ENCODE measurements at places on chromosomes 6 and 20.

DNA sequence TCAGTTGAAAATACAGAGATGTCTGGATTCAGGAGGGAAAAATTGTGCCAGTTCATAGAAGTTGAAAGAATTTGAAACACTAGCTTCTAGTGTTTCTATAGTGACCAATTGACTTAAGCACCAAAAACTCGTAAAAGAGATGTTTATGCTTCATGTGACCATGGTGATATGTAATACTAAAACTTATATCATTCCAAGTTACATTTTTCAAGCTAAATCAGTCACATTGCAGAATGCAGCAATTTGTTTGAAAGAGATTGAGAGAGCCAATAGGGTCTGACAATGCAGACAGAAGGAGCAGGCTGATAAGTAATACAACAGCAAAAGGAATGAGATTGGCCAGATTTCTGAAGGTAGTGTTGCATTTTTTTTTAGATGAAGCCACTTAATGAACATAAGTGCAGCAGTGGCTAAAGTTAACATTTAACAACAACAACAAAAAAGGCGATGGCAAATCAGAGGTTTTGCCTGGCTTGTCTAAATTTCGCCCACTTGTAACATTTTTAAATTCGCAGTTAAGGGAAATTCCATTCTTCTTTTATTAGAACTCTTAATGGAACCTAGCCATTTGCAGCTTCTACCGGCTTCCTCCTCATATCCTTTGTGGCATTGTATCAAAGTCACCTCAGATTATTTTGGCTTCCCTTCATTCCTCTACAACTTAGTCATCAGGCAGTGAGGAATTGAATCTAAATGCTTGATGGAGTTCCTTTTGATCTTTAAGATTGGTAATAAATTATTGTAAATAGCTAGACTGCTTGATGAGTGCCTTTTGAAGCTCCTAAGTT, 484.0 kb upstream of the SOX4 start:
- H3K27ac ChIP-seq = peak overlapping the region; percentile 30
- no peaks in the 10 kb centered on the region for H3K27me3 ChIP-seq
- no peak for DNase-seq
- H3K4me1 ChIP-seq = no peaks in the 10 kb centered on the region
- no peaks in the 10 kb centered on the region for H3K36me3 ChIP-seq

GRCh38 chr6:48928937-48929336, 534.1 kb downstream of the MMUT start:
- no peaks in the 10 kb centered on the region for H3K4me1 ChIP-seq
- no peaks in the 10 kb centered on the region for H3K27me3 ChIP-seq
- no peak for DNase-seq
- H3K4me3 ChIP-seq = no peak overlapping the region

- H3K36me3 ChIP-seq = no peaks in the 10 kb centered on the region
- H3K27ac ChIP-seq = no peak overlapping the region
- DNase-seq = no peak
- H3K4me1 ChIP-seq = no peaks in the 10 kb centered on the region
- no peaks in the 10 kb centered on the region for H3K27me3 ChIP-seq
Measured at GRCh38 chr6:97030431-97030830, 105.9 kb downstream of the KLHL32 start.

DNA sequence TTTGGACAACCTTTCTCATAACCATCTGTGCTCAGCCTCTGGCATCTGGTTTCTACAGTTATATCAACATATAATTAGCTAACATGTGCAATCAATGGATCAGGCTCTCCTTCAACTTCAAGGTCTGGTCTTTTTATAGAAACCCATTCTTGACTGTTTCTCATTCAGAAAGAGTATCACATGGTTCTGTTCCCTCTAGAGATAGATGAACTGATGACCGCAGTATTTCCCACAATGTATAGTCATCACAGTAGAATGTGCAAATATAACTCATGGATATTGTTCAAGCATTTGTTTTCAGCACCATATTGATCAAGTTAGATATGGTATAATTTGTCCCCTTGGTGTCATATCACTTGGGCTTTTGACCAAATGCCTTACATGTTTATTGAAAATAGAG, 656.2 kb downstream of the FRK start:
- no peaks in the 10 kb centered on the region for H3K27me3 ChIP-seq
- H3K4me3 ChIP-seq = no peak overlapping the region
- DNase-seq = no peak
- H3K27ac ChIP-seq = no peak overlapping the region
- H3K36me3 ChIP-seq = no peaks in the 10 kb centered on the region

DNA sequence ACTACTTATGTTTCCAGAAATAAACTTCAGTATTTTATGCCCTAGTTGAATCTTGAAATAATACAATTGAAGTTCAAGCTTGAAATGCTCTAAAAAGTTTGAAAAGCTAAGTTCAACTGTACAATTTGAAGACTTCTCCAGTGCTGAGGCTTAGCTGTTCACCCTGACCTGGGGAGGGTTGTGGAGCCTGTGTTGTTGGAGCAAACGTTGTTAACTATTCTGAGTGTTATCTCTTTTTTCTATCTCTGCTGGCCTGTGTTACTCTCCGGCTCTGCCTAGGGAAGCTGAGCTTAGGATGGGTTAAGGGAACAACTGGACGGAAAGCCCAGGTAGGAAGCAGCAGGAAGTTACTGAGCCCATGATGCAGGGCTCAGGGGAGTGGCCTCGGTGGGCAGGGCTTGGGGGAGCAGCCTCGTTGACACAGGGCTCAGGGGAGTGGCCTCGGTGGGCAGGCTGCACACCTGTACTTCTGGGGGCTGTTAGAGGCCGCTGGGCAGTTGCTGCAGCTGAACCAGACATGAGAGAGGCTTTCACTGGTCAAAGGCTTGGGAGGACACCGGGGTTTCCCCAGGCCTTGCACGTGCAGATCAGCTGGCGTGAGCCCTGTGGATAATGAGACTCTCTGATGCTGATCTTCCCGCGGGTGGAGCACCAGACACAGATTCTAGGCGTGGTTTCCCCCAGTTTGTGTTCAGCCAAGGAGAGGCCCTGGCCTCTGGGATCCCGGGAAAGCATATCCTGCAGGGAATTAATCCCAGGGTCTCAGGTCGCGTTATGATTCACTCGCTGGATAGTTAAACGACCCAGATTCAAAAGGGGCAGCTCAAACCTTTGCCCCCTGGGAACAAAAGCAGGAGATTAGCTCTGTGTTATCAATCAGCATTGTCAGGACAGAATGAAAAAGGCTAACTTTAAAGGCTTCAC, 58.9 kb downstream of the ERMARD start:
- no peak overlapping the region for H3K27ac ChIP-seq
- H3K4me3 ChIP-seq = no peak overlapping the region
- H3K36me3 ChIP-seq = no peaks in the 10 kb centered on the region
- H3K27me3 ChIP-seq = no peaks in the 10 kb centered on the region
- DNase-seq = no peak
- no peaks in the 10 kb centered on the region for H3K4me1 ChIP-seq

- H3K4me3 ChIP-seq = no peak overlapping the region
- H3K36me3 ChIP-seq = no peaks in the 10 kb centered on the region
- H3K27ac ChIP-seq = no peak overlapping the region
- no peaks in the 10 kb centered on the region for H3K27me3 ChIP-seq
- H3K4me1 ChIP-seq = no peaks in the 10 kb centered on the region
Measured at GRCh38 chr20:23455639-23456038, 3.0 kb upstream of the CST11 start.

DNA sequence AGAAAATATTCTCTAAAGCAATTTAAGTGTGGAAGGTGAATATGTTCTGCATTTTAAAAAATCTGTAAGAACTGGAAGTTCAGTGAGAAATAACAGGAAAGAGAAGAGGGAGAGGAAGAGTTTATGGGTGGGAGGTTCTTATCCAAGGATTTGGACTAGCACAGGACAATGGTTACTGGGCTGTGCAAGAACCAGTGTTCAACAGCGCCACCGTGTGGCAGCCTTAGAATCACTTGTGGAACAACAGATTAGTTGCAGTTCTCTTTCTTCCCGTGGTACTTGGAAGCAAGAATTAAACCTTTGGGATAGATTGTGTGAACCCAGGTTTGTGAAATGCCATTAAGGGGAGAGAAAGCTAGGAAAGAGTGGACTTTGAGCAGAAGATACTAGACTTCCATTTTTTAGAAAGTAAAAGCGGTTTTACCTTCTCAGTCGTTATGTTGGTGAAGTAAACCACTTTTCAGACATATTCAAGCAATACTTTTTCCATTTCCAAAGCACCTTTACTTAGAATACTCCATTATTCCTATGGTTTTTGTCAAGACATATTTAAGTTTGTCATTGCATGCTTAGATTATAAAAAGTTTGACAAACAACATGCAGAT, 436.7 kb downstream of the RNF144B start:
- no peaks in the 10 kb centered on the region for H3K36me3 ChIP-seq
- H3K4me3 ChIP-seq = no peak overlapping the region
- H3K4me1 ChIP-seq = no peaks in the 10 kb centered on the region

GRCh38 chr6:33746651-33747100, at the start of gene IP6K3:
TSS of gene IP6K3 (minus strand) at chr6:33746905. CDS start at chr6:33735476, 11,429 bp downstream.
- no peak for DNase-seq
- peaks cover 5% of the 10 kb centered on the region for H3K4me1 ChIP-seq
- no peaks in the 10 kb centered on the region for H3K36me3 ChIP-seq
- peak within 1 kb of the TSS; percentile 35 for H3K27ac ChIP-seq
- no peak within 1 kb of the TSS for H3K4me3 ChIP-seq
- H3K27me3 ChIP-seq = no peaks in the 10 kb centered on the region

- H3K4me1 ChIP-seq = no peaks in the 10 kb centered on the region
- no peak for DNase-seq
- H3K27ac ChIP-seq = peak overlapping the region; percentile 2
- no peak overlapping the region for H3K4me3 ChIP-seq
- no peaks in the 10 kb centered on the region for H3K27me3 ChIP-seq
- no peaks in the 10 kb centered on the region for H3K36me3 ChIP-seq
Measured at GRCh38 chr6:22239261-22239921, 57.4 kb downstream of the PRL start.

- H3K4me1 ChIP-seq = no peaks in the 10 kb centered on the region
- peaks cover 45% of the 10 kb centered on the region for H3K27me3 ChIP-seq
- no peaks in the 10 kb centered on the region for H3K36me3 ChIP-seq
- H3K27ac ChIP-seq = no peak overlapping the region
Measured at GRCh38 chr20:5313916-5314315, 2.8 kb downstream of the PROKR2 start.

DNA sequence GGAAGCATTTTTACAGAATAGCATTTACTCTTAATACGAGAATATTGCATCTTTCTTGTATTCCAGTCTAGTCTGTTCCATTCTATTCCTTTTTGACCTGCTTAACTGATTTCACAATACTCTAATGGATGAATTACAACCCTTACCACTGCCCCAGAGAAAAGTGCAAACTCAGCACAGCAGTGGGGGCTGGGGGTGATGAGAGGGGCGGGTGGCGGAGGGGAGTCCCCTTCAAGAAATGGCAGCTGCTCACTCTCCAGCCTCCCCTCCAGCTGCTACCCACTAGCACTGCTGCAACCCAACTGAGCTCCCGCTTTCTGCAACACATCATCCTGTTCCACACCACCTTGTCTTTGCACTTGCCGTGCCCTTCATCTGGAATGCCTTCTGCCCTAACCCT, 30.1 kb downstream of the PIM1 start:
- no peak overlapping the region for H3K4me3 ChIP-seq
- no peak for DNase-seq
- H3K27me3 ChIP-seq = no peaks in the 10 kb centered on the region
- no peak overlapping the region for H3K27ac ChIP-seq
- H3K4me1 ChIP-seq = no peaks in the 10 kb centered on the region

DNA sequence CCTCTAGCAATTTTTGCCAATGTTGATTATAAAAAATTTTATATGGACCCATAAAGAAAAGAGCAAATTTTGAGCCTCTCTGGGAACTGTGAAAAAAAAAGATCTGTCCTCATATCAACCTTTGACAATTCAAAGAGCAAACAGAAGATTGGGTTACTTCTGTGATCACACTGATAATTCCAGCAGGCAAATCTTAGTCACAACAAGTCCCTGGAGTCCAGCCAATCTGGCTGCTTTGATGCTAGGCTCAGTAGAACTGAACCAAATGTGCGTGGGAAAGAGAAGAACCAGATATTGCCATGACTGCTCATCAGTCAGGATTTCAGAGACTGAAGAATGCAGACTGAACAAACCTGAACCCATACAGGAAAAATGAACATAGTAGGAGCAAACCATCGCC, 438.4 kb upstream of the FLRT3 start:
- peak; percentile 36 for DNase-seq
- no peaks in the 10 kb centered on the region for H3K4me1 ChIP-seq
- H3K4me3 ChIP-seq = no peak overlapping the region
- H3K36me3 ChIP-seq = no peaks in the 10 kb centered on the region

- H3K36me3 ChIP-seq = no peaks in the 10 kb centered on the region
- no peak for DNase-seq
- no peaks in the 10 kb centered on the region for H3K27me3 ChIP-seq
- peaks cover 13% of the 10 kb centered on the region for H3K4me1 ChIP-seq
- H3K4me3 ChIP-seq = peak overlapping the region; percentile 77
Measured at GRCh38 chr6:170291271-170292110, 613 bp upstream of the DLL1 start.

DNA sequence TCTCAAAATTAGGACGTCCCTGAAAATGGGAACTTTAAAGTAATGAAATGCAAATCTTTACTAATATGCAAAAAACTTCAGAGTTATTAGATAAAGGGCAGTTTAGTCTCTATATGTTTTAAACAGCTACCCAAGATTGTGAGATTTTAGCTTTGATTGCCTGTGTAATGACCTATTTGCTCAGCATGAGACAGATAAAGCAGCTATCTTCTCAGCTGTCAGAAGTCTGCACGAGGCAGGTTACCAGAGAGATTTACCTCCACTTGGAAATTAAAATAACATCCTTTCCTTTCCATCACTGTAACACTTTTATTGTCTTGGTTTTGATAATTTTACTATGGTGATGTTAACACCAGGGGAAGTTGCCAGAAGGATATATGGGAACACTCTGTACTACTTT, 436.6 kb upstream of the OPRM1 start:
- no peaks in the 10 kb centered on the region for H3K4me1 ChIP-seq
- no peaks in the 10 kb centered on the region for H3K27me3 ChIP-seq

GRCh38 chr20:38134427-38135270, 30.4 kb downstream of the TGM2 start:
- no peak for DNase-seq
- no peaks in the 10 kb centered on the region for H3K4me1 ChIP-seq
- H3K27me3 ChIP-seq = no peaks in the 10 kb centered on the region
- no peak overlapping the region for H3K4me3 ChIP-seq
- H3K36me3 ChIP-seq = no peaks in the 10 kb centered on the region

GRCh38 chr20:17541996-17542395, 10.8 kb upstream of the BFSP1 start:
- no peak overlapping the region for H3K4me3 ChIP-seq
- DNase-seq = no peak
- no peaks in the 10 kb centered on the region for H3K36me3 ChIP-seq
- H3K4me1 ChIP-seq = peaks cover 6% of the 10 kb centered on the region
- no peaks in the 10 kb centered on the region for H3K27me3 ChIP-seq

GRCh38 chr20:48392407-48393310, 435.1 kb downstream of the PREX1 start:
- no peaks in the 10 kb centered on the region for H3K4me1 ChIP-seq
- no peak overlapping the region for H3K27ac ChIP-seq
- H3K36me3 ChIP-seq = no peaks in the 10 kb centered on the region
- H3K4me3 ChIP-seq = no peak overlapping the region
- DNase-seq = no peak

- no peaks in the 10 kb centered on the region for H3K36me3 ChIP-seq
- H3K4me3 ChIP-seq = no peak overlapping the region
- no peaks in the 10 kb centered on the region for H3K27me3 ChIP-seq
- peaks cover 8% of the 10 kb centered on the region for H3K4me1 ChIP-seq
- peak overlapping the region; percentile 30 for H3K27ac ChIP-seq
Measured at GRCh38 chr6:118704915-118705314, 53.5 kb upstream of the CEP85L start.
